ENCODE measurements at places on chromosomes 1 and 21. TPM values are rescaled to one million over a fixed set of nuclear protein-coding genes. Genes with fewer than 3 reads are reported as not detected.

The HSD3B2 gene
- not detected for total RNA-seq

DNA sequence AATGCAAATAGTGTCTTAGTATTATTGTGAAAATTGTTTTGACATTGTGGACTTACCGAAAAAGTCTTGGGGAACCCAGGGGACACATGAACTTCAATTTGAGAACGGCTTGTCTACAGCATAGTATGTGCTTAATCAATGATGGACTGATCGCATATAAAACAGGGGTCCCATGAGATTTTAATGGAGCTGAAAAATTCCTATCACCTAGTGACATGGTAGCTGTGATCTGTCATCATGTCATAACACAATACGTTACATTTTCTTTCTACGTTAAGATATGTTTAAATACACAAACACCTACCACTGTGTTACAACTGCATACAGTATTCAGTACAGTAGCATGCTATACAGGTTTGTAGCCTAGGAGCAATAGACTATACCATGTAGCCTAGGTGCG, 153.3 kb upstream of the FOXD3 start:
- DNase-seq, result no peak

DNA sequence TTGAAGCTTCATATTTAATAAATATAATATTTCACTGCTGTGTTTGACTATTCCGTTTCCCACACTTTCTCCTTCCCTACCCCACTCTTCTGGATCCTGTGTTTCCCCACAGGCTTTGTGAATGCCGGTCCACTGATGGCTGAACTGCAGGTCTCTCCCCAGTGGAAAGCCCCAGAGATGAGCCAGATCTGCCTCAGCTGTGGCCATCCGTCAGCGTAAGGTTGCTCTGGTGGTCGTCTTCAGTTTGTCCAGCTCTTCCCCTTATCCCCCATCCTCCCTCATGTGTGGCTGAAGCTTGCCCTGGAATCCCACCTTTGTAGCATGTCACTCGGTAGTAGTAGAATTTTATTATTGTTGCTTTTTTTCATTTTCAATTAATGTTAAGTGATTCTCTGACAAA, 11.4 kb downstream of the SMAP2 start:
- no peak for DNase-seq

- no peak for DNase-seq
These were observed 6.0 kb upstream of the SH2D2A start for GRCh38 chr1:156822680-156823079.

DNA sequence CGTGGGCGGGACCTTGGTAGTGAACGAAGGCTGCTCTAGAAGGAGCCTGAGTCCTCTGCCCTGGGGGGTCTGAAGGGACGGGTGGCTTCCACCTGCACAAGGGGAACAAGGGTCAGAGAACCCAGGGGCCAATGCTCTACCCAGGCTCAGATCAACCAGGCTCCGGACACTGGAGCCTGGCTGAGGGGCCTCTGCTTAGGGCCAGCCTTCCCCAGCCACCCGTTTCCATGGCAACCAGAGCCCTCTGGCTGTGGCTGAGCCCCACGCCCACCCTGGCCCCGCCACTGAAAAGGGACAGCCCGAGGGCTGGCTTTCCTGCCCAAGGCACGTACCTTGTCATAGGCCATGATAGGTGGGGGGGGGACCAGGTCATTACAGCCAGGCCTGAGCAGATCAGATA, 724.6 kb downstream of the PTPRU start:
- no peak for DNase-seq

DNA sequence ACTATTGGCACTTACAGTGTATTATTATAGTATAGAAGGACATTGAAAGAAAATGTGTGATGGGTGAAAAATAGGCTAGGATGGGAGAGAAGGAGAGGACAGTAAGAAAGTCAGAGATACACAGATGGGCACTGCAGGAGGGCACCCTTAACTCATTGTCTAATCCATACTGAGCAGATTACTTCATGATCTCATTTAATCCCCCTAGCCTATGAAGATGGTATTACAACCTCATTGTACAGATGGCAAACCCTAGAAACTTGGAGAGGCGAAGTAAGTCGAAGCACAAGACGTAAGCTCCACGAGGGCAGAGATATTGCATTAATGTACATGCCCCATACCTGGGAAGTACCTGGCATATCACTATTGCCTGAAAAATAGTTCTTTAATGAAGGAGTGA, 346.9 kb upstream of the DAB1 start:
- DNase-seq, result no peak

Data from activated CD4-positive, alpha-beta memory T cell treated with anti-CD3 and anti-CD28 coated beads, Interleukin-2, amount 10 ng/mL, durations not matched to agents 7 days and 5 days (primary cell).